ENCODE measurements at places on chromosomes 7 and 10. TPM values are rescaled to one million over a fixed set of nuclear protein-coding genes. Genes with fewer than 3 reads are reported as not detected.

Gene P4HA1
- 25.2 TPM for total RNA-seq

Gene FAM25A
- total RNA-seq = not detected

Gene CCSER2
- 24.5 TPM for total RNA-seq

Gene NKX1-2
- total RNA-seq = 0.05 TPM

Gene LRRN3
- not detected for total RNA-seq
